ENCODE measurements at places on chromosomes 3 and 15.

GRCh38 chr3:47512416-47513124 is 942 bp downstream of the ELP6 start:
- DNase-seq: no peak

DNA sequence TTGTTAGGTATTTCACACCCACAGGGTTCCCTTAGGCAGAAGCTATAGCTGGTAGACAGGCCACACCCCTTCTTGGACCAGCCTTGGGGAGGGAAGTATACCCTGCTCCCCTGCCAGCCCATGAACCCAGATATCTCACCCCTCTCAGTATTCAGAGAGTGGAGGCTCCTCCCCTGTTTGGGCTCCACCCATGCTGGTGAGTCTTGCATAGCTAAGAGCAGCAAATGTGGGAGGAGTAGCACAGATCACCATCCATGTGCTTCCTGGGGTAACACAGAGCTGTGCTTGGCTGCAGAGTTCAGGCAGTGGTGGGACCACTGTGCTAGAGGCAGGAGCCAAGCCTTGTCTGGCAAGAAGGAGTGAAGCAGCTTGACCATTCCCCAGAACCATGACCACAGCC is 427.2 kb downstream of the ZIC1 start:
- no peak for DNase-seq

DNA sequence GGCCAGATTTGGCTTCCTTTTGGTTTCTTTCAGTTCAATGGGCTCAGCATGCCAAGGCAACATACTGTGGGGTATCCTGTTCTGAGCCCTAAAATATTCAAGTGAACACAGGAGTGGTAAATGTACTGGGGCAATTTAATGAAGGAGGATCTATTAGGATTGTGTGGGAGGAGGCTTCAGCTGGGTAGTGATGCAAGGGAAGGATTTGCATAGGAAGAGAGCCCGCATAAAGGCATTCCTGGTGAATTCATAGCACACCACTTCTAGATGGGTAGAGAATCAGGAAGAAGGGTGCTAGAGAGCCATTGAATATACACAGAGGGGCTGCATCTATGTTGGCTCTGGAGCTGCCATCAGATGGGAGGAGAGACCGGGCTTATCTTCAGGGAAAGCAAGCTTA is 20.6 kb upstream of the KNG1 start:
- no peak for DNase-seq

DNA sequence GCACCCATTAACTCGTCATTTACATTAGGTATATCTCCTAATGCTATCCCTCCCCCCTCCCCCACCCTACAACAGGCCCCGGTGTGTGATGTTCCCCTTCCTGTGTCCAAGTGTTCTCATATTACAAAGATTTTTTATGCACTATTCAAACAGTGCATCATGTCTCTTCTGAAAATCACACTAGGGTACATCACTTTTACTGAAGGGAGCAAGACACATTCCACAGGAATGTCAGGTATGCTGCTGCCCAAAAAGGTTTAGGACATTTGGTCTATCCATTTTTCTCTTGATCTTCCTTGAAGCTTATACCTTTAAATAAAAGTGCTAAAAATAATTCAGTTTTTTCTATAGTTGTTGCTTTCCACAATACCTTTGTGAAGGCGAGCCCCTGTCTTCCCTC is 9.2 kb upstream of the EPHA3 start:
- no peak for DNase-seq

DNA sequence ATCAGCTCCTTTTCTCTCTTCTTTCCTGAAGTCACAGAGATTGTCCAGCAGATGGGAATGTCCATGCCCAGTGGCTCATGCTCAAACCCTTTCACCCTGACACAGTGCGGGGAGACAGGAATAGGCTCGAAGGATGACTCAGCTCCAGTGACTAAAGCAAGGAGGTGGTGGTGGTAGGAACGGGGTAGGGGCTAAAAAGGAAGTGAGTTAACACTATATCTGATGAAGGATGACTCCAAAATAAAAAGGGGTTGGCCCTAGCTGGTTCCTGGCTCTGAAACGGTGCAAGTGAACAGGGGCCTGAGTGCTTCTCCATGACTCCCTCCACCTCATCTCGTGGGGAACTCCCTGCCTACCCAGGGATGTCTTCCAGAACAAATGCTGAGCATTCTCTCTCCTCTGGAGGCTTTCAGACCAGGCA is 167.4 kb upstream of the LPP start:
- DNase-seq: no peak

DNA sequence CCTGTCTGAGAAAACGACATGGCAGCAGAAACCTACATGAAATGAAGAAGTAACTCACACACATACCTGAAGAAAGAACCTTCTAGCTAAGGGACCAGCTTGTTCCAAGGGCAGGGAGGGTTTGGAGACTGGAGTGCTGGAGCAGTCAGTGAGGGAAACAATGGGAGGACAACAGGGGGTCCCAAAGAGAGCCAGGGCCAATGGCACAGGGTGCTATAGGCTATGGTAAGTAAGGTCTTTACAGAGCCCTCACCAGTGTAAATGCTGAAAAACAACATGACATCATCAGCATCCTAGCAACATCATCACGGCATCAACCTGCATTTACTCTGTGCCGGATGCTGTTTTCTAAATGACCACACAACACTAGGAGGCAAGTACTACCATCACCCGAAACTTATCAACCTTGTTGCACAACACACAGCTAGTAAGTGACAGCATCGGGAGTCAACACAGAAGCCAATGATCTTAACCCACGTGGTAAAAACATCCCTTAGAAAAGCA is 449.5 kb upstream of the WNT5A start:
- no peak for DNase-seq

- no peak for DNase-seq
Measured at GRCh38 chr3:12155264-12155663, 3.4 kb downstream of the TIMP4 start.

DNA sequence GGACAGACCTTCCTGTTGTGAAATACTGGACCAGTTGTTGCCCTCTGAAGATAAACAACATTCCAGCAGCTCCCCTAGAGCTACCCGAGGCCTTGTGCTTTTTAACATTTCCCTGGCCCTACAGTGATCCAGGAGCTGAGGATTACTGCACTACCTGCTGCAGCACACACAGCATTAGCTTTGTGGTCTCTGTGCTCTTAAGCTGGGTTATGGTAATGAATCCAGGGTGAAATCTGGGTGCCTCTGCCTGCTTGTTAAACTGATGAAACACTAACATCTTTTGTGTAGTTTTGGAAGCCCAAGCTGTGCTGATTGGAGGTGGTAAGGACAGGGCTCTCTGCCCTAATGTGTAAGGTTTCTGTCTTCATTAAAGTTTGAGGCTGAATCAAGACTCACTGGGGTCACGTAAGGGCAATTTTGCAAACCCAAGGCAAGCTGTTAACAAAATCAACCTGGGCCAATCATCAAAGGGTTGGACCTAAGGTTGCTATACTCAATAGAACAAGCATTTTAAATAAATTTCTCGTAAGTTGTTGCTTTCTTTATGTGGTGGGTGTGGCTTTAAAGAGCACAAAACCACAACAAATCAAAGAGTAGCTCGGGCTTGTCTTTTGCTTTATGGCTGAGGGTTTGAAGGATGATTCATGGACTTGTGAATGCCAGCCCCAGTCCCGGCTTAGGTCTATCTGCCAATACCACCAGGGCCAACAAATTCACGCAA is 183.9 kb downstream of the TPRG1 start:
- no peak for DNase-seq

DNA sequence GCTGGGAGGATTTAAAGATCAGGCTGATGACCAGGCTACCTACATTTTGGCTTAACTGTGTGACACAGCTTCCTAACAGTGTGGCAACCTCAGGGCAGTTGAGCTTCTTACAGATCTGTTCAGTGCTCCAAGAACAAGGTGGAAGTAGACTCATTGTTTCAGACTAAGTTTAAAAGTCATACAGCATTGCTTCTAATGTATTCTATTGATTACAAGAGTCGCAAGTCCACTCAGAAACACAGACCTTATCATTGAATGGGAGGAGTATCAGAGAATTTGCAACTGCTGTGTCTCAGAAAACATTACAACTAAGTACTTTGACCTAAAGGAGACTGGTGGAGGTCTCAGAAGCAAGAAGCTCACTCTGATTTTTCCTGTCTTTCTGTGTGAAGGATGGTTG is 579.5 kb upstream of the TGFBR2 start:
- no peak for DNase-seq

DNA sequence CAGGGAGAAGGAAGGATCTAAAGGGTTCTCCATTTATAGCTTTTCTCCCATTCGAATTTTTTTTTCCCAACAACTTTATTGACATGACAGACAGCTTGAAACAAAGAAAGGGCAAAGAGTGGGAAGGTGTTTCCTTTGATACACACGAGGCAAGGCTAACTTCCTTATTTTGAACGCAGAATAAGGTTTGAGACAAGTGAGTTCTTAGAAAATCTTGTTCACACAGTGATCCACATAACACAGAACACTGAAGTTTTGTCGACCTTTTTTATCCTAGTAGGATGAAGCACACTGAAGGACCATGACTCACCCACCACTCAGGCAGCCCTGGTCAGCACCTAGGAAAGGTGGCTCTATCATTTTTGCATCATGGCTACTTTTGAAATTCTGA is 425.8 kb upstream of the MDFIC2 start:
- DNase-seq: no peak

DNA sequence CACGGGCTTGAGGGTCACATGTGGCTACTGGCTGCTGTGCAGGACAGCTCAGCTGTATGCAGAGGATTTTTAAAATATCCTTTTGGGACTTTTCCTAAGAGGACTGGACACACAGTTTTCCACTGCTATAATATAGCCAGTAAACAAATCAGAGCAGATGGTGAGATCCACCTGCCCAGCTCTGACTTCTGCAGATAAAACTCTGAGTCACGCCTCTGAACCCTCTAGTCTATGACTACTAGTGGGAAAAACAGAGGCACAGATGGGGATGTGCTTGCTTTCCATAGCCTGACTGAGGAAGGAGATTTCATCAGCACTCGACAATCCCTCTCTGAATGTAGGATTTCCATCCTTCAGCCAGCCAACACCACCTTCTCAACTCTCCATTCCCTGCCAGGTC is 45.1 kb downstream of the COLQ start:
- DNase-seq: no peak

DNA sequence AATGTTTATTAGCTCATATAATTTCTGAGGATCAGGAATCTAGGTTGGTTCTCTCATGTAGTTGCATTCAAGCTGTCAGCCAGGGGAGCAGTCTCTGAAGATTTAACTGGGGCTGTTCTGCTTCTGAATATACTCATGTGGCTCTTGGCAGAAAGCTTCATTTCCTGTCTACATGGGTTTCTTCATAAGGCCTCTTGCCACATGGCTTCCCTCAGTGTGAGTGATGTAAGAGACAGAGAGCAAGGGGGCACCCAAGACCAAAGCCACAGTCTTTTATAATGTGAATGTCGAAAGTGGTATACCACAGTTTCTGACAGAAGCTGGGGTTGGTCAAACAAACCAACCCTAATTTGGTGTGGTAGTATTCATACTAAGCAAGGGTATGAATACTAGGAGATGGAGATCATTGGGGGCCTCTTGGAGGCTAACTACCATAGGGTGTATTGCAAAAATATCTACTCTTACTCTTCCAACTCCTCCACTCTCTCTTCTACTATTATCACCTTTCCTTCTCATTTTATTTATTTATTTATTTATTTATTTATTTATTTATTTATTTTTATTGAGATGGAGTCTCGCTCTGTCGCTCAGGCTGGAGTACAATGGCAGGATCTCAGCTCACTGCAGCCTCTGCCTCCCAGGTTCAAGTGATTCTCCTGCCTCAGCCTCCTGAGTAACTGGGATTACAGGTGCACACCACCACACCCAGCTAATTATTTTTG is 123.8 kb downstream of the B3GALNT1 start:
- DNase-seq: no peak

GRCh38 chr3:152870027-152870426 is 35.1 kb downstream of the P2RY1 start:
- DNase-seq: no peak

GRCh38 chr3:171056528-171056927 is 30.0 kb upstream of the SLC2A2 start:
- no peak for DNase-seq

GRCh38 chr15:81152799-81153198 is 18.7 kb downstream of the CFAP161 start:
- no peak for DNase-seq
